ENCODE measurements at places on chromosomes 4 and X.

DNA sequence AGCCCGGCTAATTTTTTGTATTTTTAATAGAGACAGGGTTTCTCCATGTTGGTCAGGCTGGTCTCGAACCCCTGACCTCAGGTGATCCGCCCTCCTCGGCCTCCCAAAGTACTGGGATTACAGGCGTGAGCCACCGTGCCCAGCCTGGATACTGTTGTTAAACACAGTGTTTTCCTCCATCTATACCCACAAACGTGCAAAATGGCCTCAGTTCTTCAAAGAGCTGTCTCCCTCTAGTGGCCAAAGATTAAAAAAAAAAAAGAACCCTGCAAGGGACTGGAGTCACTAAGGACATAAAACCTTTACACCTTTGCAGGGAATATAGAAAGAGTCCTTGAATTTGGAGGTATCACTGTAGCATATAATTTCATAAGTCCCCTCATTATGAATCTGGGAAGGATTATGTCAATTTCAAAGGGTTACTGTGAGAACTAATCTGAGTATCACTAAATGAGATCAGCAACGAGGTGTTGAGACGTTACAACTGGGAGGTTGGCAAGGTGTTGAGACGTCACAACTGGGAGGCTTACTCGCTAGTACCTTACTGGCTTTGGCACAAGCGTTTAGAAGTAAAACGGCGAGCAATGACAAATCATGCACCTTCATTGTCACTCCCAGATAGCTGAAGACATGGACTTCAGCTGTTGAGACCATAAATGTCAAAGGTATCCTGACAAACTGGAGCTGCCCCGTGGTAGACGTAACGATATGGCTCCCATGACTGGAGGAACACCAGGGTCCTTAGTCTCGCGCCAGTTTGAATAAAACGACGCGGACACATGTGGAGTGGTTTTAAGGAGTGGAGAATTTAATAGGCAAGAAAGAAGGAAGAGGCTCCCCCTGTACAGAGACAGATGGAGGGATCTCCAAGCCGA is 33.4 kb upstream of the ENPP6 start:
- no peaks in the 10 kb centered on the region for H3K4me1 ChIP-seq
- 0 out of 2 replicates have a peak, but pooled peaks cover 3% of the 10 kb centered on the region for H3K36me3 ChIP-seq
- no peaks in the 10 kb centered on the region for H3K27me3 ChIP-seq

GRCh38 chr4:87193958-87194675 is 26.3 kb downstream of the KLHL8 start:
- H3K27me3 ChIP-seq: no peaks in the 10 kb centered on the region
- no peak overlapping the region for H3K4me3 ChIP-seq
- no peak for DNase-seq
- H3K27ac ChIP-seq: no peak overlapping the region

DNA sequence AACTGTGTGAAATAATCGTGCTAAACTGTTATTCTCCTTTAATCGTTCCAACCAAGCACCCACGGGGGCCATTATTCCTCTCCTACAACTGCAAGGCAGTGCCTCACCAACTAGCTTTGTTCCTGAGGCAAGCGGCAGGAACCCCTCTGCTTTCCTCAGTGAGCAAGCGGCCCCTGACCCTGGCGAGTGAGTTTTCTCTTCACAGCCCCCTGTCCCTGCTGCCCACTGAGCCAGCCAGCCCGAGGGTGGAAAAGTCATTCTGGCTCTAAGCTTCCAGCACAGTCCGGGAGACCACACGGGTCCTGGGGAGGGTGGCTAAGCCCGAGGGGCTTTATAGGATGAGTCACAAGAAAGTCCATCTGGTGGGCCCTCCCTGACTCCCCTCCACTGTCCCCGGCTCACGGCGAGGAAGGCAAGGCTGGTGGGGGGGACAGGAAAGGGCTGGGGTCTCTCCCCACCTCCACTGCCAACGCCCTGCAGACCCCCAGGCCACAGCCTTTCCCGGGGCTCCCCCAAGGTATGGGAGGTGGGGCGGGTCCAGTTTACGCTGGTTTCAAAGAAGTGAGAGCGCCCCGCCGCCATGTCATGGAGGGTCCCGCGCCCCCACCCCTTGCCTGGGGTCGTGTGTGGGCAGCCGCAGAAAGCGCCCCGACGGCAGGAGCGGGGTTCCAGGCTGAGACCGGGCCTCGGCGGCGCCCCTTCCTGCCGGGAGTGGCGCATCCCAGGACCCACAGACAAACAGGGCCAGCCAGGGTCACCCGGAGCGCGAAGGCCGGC is 45.0 kb downstream of the CPLX1 start:
- peaks cover 30% of the 10 kb centered on the region for H3K36me3 ChIP-seq
- H3K4me3 ChIP-seq: peak overlapping the region; percentile 97
- DNase-seq: no peak

DNA sequence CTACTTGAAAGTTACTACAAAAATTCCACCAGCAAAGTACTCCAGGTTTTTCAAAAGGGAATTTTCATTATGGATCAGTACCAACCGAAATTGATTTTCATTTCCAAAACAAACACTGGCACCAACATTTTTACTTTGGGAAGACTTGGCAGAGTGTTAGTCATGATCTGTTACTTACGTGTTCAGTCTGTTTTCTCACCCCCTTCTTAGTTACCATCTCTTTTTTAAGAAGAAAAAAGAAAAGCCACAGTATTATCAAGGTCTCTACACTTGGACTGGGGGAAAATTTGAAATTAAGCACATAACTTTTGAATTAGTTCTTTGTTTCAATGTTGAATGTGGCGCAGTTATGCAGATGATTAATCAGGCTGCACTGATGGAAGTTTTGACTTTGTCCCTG is 27.5 kb downstream of the RBBP7 start:
- no peaks in the 10 kb centered on the region for H3K27me3 ChIP-seq
- H3K27ac ChIP-seq: peak overlapping the region; percentile 74
- no peak overlapping the region for H3K4me3 ChIP-seq
- peaks cover 11% of the 10 kb centered on the region for H3K36me3 ChIP-seq

- peaks cover 17% of the 10 kb centered on the region for H3K4me1 ChIP-seq
- no peak for DNase-seq
- peak overlapping the region; percentile 74 for H3K27ac ChIP-seq
- no peak overlapping the region for H3K4me3 ChIP-seq
- H3K36me3 ChIP-seq: no peaks in the 10 kb centered on the region
Measured at GRCh38 chr4:40564004-40564403, 65.7 kb downstream of the RBM47 start.

DNA sequence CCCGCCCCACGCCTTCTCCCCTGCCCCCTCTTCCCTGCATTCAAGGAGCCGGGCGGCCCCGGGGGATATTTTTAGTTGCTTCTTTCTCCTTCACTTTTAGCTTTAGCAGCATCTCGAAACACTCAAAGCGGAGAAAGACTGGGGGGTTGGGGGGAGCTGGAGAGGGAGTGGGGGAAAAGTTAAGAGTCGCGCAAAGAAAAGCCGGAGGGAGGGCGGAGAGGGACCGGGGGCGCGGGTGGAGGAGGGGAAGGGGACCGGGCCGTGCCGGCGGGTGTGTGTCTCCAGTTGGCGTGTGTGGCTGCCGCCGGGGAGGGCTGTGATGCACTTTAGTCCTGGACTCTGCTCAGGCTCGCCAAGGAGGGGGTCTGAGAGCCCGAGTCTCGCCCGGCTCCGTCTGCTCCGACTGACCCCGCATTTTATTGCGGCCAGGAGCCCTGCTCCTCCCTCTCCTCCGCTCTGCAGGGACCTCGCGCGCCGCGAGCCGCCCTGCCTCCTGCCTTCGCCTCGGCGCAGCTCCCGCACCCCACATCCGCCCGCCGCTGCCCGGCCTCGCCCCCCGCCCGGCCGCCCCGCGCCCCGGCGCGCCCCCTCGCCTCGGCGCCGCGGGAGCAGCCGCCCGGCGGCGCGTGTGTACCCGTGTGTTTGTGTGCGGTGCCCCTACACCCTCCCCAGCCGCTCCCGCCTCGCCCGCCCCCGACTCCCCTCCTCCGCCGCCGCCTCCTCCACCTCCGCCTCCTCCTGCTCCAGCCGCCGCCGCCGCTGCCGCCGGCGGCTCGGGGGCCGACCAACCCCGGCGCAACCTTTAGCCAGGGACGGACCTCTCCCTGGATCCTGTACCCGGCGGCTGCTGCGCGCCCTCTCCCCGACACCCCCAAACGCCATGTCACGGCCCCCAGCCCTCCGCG is 1.4 kb downstream of the ZNF827 start:
- H3K27me3 ChIP-seq: no peaks in the 10 kb centered on the region
- peaks cover 46% of the 10 kb centered on the region for H3K4me1 ChIP-seq
- H3K36me3 ChIP-seq: no peaks in the 10 kb centered on the region
- peak; percentile 60 for DNase-seq
- peak overlapping the region; percentile 88 for H3K4me3 ChIP-seq
- peak overlapping the region; percentile 98 for H3K27ac ChIP-seq

DNA sequence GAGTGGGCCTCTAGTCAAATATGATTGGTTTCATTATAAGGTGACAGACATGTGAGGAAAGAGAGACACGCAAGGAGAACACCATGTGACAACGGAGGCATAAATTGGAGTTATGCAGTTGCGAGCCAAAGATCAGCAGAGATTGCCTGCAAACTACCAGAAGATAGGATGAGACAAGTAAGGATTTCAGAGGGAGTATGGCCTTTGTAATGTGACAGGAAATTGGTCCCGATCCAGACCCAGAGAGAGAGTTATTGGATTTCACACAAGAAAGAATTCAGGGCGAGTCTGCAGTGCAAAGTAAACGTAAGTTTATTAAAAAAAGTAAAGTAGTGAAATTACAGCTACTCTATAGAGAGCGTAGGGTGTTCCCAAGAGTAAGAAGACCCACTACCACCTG is 35.7 kb upstream of the NDST4 start:
- H3K27me3 ChIP-seq: no peaks in the 10 kb centered on the region
- H3K36me3 ChIP-seq: no peaks in the 10 kb centered on the region
- H3K4me3 ChIP-seq: no peak overlapping the region
- H3K27ac ChIP-seq: no peak overlapping the region
- H3K4me1 ChIP-seq: no peaks in the 10 kb centered on the region

GRCh38 chr4:8215001-8215427 is 15.9 kb downstream of the SH3TC1 start:
- H3K4me3 ChIP-seq: no peak overlapping the region
- H3K36me3 ChIP-seq: no peaks in the 10 kb centered on the region
- DNase-seq: no peak
- no peaks in the 10 kb centered on the region for H3K4me1 ChIP-seq
- H3K27ac ChIP-seq: no peak overlapping the region
- H3K27me3 ChIP-seq: no peaks in the 10 kb centered on the region

Data from GM23338 (cell line).